T-helper 2 cell (primary cell): ENCODE measurements at places on chromosomes 13 and 19.
A peak's percentile ranks its signal among the peaks of the same experiment; 100 is the strongest.

GRCh38 chr13:77861741-77862140 lies 56.9 kb downstream of the EDNRB start:
- no peak for DNase-seq

DNA sequence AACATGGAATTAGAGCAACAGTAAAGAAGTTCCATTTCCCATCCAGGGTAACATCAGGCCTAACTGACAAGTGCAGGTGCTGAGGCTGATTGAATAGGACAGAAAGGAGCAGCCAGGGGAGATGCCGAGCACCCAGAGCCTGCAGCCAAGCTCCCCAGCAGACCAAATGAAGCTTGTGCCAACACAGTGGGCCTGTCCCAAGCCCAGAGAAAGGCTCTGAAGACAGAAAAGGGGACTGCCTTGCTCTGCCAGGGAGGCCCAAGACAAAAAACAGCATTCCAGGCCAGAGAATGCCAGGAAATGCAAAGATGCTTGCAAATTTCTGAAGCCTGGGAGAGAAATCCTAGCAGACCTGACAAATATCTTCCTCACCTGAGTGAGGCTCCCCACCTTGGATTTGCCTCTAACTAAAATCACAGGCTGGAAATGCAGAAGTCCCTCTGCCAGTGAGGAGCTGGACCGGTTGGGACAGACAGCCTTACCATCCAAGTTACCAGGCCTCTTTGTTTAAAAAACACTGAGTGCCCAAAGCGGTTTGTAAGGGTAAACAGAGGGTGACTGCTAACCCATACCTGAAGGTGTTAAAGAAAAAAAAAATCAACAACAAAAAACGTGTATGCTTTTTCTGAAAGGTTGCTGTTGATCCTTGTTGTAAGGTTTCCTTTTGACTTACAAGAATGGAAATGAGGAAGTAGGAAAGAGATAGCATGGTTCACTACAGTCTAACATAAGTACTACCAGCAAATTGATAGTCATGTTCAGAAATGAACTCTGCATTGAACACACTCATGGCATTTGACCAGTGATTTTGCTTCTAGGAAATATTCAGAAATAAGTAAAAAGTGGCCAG lies 11.8 kb upstream of the HMGB1 start:
- no peak for DNase-seq

DNA sequence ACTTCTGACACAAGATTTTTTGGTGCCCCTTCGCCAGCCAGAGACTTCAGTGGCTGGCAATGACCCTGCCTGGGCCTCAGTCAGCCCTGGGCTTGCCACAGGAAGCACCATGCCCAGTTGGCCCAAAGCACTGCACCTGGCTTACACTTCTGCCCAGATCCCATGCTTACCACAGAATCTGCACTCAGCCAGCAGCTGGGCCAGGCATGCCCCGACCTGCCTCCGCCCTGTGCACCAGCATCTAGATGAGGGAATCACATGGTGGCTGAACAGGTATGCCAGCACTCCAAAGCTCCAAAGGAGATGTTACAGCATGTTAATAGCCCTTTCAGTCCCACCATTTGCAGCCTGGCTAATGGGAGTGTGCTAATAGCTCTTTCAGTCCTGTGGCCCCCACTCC lies 690.9 kb downstream of the SLITRK6 start:
- DNase-seq: no peak

DNA sequence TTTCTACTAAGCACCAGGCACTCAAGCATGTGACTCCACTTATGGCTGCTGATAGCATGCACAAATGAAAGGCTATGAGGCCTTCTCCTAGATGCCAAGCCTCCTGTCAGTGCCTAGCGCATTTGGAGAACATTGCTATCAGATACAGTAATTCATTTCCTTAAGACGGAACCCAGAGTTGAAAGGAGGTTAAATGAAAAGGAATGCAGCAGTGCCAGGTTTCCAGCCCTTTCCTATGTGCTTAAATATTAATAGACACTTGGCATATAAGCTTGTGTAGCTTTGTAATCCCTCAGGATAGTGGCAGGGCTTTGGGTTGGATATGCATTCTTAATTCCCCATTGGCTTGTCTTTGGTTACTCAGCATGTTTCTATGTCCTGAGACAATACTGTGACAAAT lies 140.1 kb upstream of the FRY start:
- no peak for DNase-seq

DNA sequence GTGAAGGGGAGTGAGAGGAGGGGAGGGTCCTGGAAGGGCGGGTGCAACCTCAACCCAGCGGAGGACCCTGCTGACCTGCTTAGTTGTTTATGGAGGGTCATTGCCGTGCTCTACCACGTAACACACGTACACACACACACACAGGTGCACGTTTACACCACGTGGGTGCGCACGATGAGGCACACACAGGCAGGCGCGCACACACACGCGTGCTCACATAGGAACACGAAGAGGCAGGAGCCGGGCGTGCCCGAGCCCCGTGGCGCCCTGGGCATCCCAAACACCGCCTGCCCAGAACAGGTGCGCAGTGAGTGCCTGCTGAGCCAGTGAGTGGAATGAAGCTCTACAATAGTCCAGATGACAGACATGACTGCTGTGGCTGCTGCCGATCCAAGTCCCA lies 11.2 kb upstream of the MADCAM1 start:
- no peak for DNase-seq

DNA sequence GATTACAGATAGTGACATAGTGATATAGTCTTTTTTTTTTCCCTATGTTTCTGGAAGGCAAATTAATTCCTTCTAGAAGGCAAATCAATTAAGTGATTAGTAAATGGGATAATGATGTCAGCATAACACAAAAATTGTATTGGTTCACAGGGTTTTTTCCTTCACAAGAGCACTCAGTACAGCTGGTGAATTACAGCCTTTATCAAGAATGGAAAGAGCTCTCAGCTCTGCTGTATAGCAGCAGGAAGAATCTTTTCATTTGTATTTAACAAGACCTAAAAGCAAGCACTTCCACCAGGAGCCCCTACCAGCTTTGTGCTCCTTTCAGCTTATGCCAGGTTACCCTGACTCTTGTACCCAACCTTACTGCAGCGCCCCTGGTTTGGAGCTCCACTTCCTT lies 90.8 kb downstream of the SERP2 start:
- DNase-seq: no peak

- peak; percentile 48 for DNase-seq
Measured at GRCh38 chr19:17830567-17831418, 9.5 kb upstream of the INSL3 start.
